IPS-NIHi11 (cell line): ENCODE measurements at places on chromosomes 2 and 18.

GRCh38 chr2:218806346-218806978, 24.5 kb downstream of the CYP27A1 start:
- DNase-seq, result no peak

GRCh38 chr2:98027538-98027937, 31.8 kb upstream of the TMEM131 start:
- no peak for DNase-seq

- DNase-seq, result no peak
Observed at GRCh38 chr2:65204461-65205210, 23.0 kb upstream of the ACTR2 start.

DNA sequence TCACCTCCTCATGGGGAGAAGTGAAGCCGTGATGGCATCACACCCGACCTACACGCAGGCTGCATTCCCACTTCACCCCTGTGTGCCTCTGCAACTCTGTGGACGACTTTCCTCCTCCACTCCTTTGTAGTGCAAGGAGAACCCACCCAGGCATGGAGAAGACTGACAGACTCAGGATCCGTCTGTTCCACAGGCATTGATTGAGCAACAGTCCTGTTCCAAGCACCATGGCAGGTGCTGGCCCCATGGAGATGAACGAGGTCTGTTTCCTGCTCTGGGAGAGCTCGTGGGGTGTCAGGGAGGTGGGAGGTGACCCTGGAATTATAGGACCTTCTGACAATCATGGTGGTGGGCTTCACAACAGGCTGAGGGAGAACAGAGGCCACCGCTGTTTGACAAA, 284.7 kb upstream of the HDAC4 start:
- DNase-seq, result no peak

GRCh38 chr2:158734442-158734841, 60.7 kb upstream of the DAPL1 start:
- no peak for DNase-seq

DNA sequence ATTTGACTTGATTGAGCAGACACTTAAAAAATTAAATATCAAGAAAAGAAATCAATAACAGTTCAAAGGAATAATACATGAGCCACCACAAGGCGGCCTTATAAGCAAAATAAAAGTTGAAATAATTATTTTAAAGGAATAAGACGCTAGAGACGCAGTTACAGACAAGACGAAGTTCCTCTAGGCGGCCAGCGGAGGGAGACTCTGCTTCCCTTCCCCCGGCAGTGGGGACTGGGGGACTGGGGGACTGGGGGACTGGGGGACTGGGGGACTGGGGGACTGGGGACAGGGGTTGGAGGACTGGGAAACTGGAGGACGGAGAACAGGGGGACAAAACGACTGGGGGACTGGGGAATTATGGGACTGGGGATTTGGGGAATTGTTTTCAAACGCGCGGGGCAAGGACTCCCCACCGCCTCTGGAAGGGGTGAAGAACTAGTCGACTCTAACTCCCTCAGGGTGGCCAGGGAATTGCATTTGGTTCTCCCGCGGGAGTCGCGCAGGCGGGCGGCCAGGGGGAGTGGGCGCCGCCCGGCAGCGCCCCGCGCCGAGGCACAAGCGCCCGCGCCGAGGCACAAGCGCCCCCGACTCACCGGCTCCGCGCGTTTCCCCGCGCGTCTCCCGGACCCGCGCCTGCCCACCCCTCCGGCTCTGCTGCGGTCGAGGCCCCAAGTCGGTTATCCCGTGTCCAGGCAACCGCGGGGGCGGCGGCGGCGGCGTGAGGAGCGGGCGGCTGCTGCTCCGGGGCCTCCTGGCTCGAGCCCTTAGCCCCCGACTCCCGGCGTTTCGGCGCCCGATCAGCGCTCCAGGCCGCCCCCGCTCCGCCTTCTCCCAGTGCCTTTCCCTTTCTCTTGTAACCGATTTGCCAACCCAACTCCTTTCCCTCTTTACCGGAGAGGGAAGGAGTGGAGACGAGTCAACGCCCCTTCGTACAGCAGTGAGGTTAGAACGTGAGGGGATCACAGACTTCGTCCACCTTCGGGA, at the start of gene CCDC178:
CCDC178 (minus strand) TSS at position 662 of the 984 bp plus-strand sequence. CDS start 28,633 bp downstream, outside the sequence.
- peak; percentile 75 for DNase-seq

- DNase-seq, result no peak
Observed at GRCh38 chr2:120678251-120678650, 57.4 kb upstream of the GLI2 start.
